Stimulated activated effector memory CD8-positive, alpha-beta T cell treated with anti-CD3 and anti-CD28 coated beads, Interleukin-12 subunit alpha, Interleukin-12 subunit beta, amount 100 ng/mL, for 72 hours (primary cell): ENCODE measurements at places on chromosomes 2 and 18.
A peak's percentile ranks its signal among the peaks of the same experiment; 100 is the strongest.

- no peak for DNase-seq
These were observed 428.9 kb downstream of the MBD2 start for GRCh38 chr18:53795610-53796009.

- DNase-seq, result no peak
These were observed 128.6 kb downstream of the DTNA start for GRCh38 chr18:34838669-34839068.

GRCh38 chr18:75739682-75740081 is 312.2 kb upstream of the SMIM21 start:
- no peak for DNase-seq

DNA sequence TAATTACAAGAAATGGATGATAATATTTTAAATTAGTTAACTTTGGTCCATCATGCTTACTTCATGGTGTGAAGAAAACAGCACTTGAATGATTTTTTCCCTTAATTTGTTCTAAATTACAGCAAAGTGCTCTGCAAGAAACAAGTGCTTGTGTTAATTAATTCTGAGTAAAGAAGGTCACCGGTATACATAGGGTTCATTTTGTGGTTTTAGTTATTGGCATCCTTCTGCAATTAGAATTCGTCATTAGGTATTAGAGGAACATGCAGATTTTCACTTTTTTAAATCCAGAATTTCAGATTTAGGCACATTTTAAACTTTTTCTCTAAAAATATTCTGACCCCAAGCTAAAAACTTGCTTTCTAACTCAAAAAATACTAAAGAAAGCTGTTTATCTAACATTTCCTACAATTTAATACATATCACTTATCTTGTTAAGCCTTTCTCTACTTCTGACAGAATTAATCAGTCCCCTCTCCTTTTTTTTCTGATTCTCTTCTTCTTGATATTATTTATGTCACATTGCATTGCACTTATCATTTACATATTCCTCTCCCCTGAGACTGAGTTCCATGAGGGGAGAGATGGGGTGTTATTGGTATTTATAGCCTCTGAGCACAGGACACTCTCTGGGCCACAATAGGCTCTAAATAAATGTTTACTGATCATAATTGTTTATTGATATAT is 129.2 kb downstream of the PLA2R1 start:
- DNase-seq, result no peak

- DNase-seq, result no peak
These were observed 63.0 kb downstream of the TANK start for GRCh38 chr2:161223139-161223732.

- no peak for DNase-seq
These were observed 4.9 kb downstream of the DES start for GRCh38 chr2:219422952-219423534.

DNA sequence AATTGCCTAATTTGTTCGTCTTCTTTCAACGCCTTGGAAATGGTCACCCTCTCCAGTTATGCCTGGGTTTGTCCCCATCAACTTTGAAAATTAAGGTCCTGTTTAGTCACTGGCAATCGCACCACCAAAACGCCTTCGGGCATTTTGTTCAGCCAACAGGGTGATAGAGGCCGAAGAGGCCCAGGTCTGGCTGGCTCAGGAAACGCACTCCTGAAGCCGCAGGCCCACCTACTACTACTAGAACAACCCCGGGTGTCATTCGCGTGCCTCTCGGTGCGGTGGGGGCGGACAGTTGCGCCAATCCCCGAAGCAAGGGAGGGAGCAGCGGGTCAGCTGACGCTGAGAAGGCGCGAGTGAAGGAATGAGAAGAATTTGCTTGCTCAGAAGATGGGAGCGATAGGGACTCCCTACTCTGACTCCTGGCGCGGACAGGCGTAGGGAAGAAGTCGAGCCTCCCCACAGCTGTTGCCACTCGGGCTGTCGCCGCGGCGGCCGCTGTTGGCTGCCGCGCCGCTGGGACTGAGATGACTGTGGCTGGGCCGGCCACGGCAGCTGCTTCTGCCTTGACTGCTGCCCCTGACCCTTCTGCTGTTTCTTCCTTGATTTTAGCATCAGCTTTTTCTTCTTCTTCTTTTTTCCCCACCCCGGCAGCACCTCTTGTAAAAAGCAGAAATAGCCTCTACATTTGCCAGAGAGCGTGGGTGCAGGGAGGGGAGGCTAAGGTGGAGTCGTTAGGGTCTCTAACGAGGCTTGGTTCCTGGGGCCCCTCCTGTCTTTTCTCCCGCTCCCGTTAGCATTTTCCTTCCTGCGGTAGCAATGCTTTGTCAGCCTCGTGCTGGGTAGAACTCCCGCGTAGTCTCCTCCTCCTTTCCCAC is 387.6 kb downstream of the FIGN start:
- no peak for DNase-seq

- DNase-seq, result no peak
These were observed 91.4 kb downstream of the RPRM start for GRCh38 chr2:153387203-153387602.

DNA sequence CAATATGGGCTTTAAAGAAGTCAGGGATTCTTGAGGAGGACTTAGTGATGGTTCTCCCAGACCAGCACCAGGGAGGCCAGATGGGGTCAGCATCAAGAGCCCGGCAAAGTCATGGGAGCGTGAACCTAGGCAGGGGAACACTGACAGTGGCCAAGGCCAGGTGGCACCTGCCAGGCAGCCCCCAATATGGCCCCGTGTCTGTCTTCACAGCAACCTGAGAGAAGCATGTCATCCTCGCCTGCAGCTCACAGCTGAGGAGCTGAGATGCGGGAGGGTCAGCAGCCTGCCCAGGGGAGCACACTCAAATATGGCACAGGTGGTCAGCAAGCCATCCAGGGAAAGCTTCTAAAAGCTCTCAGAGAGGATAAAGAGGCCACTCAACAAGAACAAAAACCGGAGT is 105.7 kb upstream of the GPC1 start:
- DNase-seq, result no peak

DNA sequence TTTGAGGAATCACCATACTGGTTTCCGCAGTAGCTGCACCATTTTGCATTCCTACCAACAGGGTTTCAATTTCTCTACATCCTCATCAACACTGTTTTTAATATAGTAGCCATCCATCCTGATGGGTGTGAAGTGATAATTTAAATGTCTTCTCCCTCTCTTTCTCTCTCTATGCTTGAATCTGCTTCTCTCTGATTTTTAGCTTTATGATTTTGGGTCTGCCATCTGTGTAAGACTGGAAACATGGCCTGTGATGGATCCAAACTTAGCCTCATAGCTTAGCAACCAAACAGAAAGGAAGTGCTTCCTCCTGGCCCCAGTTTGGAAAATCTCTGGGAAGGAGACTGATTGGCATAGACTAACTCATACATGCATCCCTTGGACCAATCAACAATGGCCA is 33.7 kb upstream of the OSBPL6 start:
- no peak for DNase-seq

- DNase-seq, result no peak
These were observed 105.0 kb upstream of the STK17B start for GRCh38 chr2:196276421-196276820.

GRCh38 chr18:46820863-46821262 is 64.0 kb upstream of the ST8SIA5 start:
- DNase-seq, result no peak

DNA sequence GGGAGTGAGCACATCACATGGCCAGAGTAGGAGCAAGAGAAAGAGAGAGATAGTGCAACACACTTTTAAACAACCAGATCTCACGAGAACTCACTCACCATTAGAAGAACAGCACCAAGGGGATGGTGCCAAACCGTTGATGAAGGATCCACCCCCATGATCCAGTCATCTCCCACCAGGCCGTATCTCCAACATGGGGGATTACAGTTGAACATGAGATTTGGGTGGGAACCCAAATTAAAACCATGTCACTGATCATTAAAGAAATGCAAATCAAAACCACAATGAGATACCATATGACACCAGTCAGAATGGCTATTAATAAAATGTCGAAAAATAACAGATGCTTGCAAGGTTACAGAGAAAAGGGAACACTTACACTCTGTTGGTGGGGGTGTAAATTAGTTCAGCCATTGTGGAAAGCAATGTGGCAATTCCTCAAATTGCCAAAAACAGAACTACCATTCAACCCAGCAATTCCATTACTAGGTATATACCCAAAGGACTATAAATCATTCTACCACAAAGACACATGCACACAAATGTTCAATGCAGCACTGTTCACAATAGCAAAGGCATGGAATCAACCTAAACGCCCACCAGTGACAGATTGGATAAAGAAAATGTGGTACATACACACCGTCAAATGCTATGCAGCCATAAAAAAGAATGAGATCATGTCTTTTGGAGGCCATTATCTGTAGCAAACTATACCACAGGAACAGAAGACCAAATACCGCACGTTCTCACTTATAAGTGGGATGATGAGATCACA is 137.1 kb downstream of the COL6A3 start:
- DNase-seq, result no peak

DNA sequence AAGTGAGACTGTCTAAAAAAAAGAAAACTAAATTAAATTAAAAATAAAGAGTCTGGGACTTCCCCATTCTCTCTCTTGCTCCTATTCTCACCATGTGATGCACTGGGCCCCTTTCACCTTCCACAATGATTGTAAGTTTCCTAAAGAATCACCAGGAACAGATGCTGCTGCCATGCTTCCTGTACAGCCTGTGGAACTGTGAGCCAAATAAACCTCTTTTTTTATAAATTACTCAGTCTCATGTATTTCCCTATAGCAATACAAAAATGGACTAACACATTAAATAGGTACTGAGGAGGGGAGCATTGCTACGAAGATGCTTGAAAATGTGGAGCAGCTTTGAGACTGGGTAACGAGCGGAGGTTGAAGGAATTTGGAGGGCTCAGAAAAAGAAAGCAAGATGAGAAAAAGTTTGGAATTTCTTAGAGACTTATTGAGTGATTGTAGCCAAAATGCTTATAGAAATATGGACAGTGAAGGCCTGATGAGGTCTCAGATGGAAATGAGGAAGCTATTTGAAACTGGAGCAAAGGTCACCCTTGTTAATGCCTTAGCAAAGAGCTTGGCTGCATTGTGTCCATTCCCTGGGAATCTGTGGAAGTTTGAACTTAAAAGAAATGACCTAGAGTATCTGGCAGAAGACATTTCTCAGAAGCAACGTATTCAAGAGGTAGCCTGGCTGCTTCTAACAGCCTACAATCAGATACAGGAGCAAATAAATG is 128.7 kb downstream of the EIPR1 start:
- no peak for DNase-seq

- DNase-seq, result no peak
These were observed 2.8 kb downstream of the ABCB6 start for GRCh38 chr2:219215871-219216534.

GRCh38 chr2:186976329-186976728 is 127.4 kb upstream of the ZSWIM2 start:
- DNase-seq, result no peak

DNA sequence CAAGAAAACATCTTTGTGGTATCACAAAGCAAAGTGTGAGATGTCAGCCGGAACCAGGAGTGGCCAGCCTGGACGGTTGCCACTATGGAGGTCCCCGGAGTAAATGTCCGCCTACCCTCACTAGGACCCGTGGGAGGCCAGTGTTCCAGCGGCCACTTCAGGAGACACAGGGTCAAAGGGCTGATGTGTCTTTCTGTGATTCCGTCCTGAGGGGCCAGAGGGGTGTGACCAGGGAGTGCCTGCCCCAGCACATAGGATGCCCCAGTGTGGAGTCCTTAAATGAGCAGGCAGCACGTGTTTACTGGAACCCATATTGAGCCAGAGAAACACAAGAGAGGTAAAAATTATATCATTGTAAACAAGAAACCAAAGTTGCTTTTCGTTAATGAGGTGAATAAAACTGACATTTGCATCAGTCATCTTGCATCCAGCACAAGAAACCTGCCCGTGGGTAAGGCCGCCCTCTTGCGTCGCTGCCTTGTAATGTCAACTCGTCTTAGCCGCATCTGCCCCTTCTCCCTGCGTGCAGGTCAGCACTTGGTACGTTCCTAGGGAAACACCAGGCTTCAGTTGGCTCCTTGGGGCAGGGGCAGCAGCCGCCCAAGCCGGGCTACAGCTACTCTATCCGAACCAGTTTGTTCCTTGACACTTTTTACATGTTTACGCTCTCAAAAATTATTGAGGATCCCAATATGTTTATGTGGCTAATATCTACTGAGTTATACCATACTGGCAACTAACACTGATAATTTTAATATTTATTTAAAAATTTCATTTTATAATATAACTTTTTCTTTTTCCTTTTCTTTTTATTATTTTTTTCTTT is 46.7 kb upstream of the LAPTM4A start:
- DNase-seq, result peak; percentile 87

GRCh38 chr2:38873763-38874162 is 2.0 kb downstream of the DHX57 start:
- no peak for DNase-seq

GRCh38 chr18:50729986-50730385 is 89.8 kb downstream of the MRO start:
- DNase-seq, result no peak

GRCh38 chr2:218717262-218717661 is 6.6 kb downstream of the TTLL4 start:
- no peak for DNase-seq

- DNase-seq, result no peak
These were observed 40.7 kb upstream of the C2orf66 start for GRCh38 chr2:196849895-196850294.

GRCh38 chr2:169106563-169107545 is 37.5 kb downstream of the DHRS9 start:
- DNase-seq, result no peak

GRCh38 chr2:69184224-69184623 is 171.2 kb downstream of the ANTXR1 start:
- DNase-seq, result no peak

DNA sequence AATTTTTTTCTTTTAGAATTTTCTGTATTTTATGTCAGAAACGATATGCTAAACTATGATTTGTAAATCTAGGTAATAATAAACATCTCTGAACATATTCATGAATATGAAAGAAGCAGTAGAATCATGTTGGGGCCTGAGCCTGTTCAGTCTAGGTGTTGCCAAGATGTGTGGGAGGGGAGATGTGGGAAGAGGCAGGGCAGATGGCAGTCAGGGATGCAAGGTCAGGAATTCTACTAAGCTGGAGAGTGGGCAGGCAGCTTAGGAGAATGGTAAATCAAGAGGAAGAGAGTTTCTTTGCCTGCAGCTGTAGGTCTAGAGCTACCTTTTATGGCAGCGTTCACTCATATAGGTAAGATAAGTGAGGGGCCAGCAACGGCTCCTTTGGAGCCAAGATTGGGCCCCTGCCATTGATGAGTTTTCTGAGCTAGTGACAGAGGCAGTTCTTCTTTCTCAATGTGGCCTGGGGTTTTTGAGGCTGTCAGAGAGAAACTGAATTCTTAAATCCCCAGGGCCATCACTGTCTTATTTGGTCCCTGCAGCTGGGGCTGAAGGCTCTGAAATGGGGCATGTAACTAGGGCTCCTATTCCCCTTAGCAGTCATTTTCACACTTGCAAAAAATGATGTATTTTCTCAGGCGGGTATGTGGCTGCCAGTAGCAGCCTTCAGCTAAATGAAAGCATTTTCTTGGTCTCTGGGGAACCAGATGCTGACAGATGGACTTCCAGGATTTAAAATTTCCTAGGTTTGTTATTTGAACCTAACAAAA is 232.8 kb downstream of the PIK3C3 start:
- DNase-seq, result no peak

GRCh38 chr18:79687806-79688205 is 8.2 kb downstream of the CTDP1 start:
- no peak for DNase-seq

GRCh38 chr2:219713110-219713509 is 85.7 kb downstream of the SLC4A3 start:
- no peak for DNase-seq
